ELF-1 (cell line): ENCODE measurements at places on chromosomes 5 and 9.
A peak's percentile ranks its signal among the peaks of the same experiment; 100 is the strongest.

DNA sequence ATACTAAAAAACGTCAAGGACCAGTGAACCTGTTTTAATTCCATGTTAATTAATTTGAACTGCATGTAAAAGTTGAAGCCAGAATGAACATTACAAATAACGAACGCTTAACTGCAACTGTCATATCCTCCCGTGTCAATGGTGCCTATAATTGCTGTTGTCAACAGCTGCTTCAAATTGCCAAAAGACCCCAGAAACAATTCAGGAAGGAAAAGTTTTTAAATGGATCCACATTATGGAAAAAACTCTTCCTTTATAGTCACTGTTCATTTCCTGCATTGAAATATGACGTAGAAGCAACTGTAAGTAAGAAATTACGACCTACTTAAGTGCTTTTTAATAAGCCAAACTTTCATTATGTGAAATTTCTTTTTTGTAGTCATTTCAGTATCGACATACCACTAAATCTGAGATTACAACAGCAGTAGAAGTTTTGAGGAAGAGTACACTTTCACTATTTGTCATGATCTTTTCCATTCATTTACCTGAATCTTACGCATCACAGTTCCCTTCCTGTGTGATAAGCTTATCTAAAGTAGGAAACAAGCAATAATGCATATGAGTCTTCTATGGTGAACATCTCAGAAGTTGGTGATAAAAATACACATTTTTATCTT is 37.8 kb downstream of the MEF2C start:
- DNase-seq, result no peak

DNA sequence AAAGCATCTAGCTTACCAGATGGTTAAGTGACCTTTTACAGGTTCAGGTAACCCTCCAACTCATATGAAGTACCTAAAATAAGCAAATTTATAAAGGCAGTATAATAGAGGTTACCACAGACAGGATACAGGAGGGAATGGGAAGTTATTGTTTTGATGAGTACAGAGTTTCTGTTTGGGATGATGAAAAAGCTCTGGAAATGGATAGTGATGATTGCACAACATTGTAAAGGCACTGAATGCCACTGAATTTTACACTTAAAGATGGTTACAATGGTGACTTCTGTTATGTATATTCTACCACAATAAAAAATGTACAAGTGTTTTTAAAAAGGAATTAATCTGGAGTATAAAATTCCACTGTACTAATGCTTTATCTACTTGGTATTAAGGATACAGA is 75.0 kb upstream of the NIPBL start:
- DNase-seq, result no peak

- no peak for DNase-seq
Observed at GRCh38 chr5:167571824-167572223, 719.6 kb upstream of the WWC1 start.

DNA sequence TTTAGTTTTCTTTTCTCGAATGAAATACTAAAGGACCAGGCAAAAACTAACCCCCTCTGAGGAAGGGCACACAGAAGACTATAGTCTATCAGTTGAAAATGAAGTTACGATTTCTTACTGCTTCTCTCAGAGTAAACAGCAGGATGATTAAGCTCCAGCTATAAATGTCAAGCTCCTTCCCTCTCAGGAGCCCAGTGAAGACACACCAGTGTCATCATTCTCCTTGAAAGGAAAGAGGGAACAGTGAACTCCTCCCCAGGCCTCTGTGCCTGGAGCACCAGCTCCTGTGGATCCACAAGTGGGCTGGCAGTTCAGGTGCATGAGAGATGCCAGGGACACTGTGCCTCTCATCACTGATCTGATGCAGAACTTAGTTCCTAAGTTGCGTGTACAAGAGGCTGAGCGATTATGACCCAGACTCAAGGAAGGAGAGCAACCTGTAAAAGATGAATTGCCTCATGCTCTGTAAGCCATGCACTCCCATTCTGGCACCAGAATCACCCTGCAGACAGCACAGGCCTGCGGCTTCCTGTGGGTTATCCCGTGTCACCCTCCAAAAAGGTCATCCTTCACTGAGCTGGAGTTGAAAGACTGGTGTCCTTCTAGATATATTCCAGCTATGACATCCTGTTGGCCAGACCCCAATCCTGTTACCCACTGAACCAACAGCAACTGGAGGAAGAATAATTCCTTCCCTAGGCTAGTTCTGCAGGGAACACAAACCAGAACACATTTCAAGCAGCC is 394.0 kb downstream of the SEMA5A start:
- no peak for DNase-seq

DNA sequence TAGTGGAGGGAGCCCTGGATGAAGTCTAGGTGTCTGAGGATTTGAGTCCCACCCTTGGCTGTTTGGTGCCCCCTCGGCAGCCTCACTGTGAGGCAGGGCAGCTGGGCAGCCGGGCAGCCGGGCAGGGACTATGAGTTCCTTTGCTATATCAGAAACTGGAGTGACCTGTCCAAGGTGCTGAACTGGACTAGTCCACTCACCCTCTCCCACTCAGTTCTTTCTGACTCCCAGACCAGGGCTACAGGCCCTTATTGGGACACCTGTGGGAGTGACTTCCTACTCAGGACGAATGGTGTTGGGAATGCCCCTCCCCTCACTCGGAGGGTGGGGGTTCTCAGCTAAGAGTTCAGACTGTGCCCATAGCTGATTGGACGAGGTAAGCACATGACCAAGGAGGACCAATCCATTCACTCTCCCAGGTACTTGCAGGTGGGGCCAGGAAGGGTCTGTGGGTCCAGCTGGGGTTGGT is 34.1 kb upstream of the RAPGEF1 start:
- peak; percentile 56 for DNase-seq

DNA sequence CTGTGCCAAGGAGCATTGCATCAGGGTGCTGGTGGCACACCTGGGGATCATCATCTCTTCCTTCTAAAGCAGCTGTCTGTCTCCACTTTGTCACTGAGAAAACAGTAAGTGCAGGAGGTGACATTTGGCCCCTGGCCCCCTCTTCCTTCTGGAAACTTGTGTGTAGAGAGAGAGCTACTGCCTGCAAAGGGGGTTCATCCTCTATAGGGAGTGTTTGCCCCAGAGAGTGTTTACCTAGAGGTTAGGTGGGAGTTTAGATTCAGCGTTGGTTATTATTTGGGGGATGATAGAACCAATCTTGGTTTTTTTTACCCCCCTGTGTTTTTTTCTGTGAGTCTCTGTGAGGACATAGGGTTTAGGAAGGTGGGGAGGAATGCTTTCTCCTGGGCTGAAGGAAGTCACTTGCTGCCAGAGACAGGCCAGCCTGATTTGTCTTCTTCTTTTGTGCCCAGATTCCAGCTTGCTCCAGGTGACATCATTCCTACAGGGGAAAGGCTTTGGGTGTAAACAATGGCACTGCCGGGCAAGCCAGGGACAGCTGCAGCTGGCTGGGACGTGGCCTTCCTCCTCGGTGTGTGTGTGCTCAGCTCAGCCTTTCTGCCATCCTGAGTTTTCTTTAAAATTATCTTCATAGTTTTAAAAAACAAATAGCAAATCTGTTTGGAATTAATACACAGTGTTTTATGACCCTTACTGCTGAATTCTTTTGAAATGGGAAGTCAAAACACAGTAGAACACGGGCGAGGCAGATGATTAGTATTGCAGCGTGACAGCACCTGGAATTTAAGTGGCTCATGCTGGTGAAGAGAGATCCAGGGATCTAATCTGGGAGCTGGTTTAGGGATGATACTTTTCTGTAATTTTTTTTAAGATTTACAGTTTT is 24.5 kb downstream of the PRRC2B start:
- peak; percentile 81 for DNase-seq

GRCh38 chr9:98007251-98007928 is 24.2 kb downstream of the ANP32B start:
- no peak for DNase-seq

- no peak for DNase-seq
Observed at GRCh38 chr5:43137326-43137725, 16.6 kb downstream of the ZNF131 start.
